ENCODE measurements at places on chromosomes 2 and 18.

GRCh38 chr2:42794271-42795046, 2.1 kb upstream of the HAAO start:
- DNase-seq = no peak

- DNase-seq = no peak
Observed at GRCh38 chr2:241904011-241904718, 34.6 kb downstream of the RTP5 start.

DNA sequence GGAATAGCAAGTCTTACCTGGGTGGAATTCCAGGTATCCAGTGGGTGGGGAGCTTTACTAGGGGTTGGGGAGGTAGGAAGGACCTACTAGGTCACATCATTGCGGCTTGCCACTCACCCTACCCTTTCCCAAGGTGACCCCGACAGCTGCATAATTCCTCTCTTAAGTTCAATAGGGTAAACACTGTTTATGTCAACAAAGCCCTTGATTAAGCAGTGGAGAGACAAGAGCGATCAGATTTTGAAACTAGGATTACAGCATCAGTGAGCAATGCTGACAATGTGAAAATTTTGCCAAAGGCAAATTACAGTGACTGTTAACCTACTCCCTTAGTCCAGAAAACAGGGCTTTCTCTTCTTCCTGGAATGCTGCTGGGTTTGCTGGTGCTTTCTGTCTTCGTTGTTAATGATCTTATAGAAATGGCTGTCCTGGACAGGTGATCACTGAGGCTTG, 14.5 kb downstream of the SLC19A3 start:
- no peak for DNase-seq

- no peak for DNase-seq
Observed at GRCh38 chr2:24969784-24970183, 2.0 kb downstream of the DNAJC27 start.

DNA sequence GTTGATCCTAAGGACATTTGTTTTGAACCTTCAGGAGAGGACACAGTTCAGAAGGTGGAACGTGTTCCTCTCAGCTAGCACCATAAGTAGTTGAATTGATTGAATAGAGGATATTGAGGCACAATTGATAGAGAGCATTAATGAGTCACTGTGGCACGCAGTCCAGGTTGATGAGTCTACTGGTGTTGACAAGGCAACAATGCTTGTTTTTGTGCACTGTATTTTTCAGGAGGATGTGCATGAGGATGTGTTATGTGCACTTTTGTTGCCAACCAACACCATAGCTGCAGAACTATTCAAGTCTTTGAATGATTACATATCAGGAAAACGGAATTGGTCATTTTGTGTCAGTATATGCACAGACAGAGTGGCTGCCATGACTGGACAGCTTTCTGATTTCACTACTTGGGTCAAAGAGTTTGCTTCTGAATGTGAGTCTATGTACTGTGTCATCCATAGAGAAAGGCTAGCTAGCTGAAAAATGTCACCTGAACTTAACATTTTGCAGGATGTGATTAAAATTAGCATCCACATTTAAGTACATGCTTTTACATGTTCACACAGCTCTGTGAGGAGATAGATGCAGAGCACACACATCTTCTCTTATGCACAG, 140.1 kb upstream of the B3GNT2 start:
- peak; percentile 28 for DNase-seq

DNA sequence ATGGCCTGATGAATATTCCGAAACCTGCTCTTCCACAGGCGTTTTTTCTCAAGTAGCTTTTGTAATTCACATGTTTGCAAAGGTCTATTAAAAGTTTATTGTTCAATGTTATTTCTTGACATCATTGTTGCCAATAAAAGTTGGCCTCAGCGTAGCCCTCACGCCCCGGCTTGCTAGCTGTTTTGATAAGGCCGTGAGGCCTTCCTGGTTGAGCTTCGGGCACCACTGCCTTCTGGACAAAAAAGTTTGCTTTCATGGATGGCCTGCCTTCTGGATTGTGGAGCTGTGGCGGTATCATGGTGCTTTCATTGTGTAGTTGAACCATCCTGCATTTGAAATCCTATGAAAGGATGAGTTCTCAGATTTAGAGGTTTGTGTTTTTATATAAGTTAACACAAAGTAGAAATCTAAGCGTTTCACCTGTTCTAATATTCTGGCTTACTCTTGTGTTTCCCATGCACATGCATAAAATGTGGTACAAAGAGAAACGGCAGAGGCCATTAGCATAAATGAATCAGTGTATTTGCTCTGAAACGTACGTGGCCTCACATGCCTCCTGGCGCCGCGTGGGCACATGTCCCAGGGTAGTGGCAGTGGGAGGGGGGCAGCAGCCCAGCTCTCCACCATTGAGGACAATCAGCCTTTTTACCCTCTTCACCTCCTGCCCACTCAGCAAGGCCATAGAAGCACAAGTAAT, 134.5 kb downstream of the NCK2 start:
- no peak for DNase-seq

- no peak for DNase-seq
Observed at GRCh38 chr2:7479603-7480002, 562.4 kb downstream of the RNF144A start.

DNA sequence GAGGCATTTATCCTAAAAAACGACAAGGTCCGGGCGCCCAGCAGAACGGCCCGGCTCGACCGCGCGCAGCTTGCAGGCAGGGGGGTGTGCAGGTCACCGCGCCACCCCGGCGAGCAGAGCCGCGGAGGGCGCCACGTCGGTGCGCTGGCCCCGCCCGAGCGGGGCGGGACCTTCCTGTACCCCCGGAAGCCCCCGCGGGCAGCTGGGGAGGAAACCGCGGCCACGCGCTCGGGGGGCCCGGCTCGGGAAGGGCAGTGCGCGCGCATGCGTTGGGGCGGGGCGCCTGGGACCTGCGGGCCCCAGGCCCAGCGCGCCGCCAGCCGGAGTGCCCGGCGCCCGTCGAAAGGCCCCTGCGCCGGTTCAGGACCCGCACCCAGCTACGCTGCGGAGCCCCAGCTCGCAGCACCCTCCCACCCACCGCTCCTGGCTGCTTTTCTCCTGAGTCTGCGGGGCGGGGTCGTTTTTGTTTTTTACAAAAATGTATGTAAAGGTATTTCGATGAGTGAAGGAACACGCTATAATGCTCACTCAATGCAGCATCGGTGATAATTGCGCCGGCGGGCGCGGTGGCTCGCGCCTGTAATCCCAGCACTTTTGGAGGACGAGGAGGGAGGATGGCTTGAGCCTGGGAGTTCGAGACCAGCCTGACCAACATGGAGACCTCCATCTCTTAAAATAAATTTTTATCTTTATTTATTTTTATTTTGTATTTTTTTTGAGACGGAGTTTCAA, 47.7 kb upstream of the POMC start:
- peak; percentile 92 for DNase-seq

GRCh38 chr2:162839419-162839818, 852 bp upstream of the KCNH7 start:
- no peak for DNase-seq

- DNase-seq = no peak
Observed at GRCh38 chr18:3689986-3690763, 240.2 kb downstream of the TGIF1 start.

GRCh38 chr2:17643031-17643615, 102.6 kb downstream of the VSNL1 start:
- peak; percentile 66 for DNase-seq

DNA sequence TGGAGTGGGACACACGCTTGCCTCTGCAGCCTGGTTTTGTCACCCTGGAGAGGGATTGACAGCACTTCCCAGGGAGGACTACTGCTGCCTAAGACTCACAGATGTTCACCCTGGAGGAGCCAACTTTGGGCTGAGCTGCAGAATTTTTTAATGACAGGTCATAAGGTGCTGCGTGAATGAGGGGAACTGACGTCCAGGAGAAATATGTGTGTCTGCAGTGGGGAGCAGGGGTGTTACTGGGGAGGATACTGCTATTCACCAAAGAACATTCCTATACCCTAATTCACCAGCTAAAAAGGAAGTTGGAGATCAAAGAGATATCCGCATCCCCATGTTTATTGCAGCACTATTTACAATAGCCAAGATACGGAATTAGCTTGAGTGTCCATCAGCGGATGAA, 144.4 kb downstream of the MGAT5 start:
- DNase-seq = no peak

GRCh38 chr2:35339211-35339610, 1016.4 kb upstream of the CRIM1 start:
- DNase-seq = no peak

DNA sequence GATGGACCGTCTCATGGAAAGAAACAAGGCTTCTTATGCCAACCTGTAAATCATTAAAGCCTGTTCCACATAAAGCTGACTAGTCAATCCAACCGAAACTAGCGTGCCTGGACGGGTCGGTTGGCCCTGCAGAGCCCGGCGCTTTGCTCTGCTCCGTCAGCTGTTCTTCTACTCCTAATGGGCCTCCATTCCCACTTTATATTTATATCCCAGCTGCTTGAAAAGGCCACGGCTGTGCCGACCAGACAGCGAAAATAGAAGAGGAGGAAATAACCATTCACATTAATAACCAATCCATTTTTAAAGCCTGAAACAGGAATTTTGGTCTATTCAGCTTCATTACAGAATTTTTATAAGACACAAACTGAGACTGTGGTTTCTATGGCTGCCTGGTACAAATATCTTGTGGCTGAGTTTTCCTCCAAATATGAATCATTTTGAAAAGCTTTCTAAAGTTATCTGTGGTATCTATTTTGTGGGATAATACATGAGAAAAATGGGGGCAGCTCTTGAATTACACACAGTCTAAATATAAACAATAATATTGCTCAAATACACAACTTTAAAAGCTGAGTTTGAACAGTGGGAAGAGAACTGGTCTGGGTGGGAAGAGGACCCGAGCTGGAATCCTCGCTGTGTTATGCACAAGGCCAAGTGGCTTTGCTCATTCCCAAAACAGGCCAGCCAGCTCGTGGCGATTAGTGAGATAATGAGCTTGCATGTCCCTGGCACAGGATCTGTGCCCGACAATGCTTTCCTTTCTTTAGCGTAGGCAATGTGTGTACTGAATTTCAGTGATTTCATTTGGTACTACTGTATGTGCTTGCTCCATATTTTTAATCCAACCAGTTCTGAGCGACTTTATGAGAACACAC, 10.5 kb upstream of the FAM124B start:
- DNase-seq = no peak

DNA sequence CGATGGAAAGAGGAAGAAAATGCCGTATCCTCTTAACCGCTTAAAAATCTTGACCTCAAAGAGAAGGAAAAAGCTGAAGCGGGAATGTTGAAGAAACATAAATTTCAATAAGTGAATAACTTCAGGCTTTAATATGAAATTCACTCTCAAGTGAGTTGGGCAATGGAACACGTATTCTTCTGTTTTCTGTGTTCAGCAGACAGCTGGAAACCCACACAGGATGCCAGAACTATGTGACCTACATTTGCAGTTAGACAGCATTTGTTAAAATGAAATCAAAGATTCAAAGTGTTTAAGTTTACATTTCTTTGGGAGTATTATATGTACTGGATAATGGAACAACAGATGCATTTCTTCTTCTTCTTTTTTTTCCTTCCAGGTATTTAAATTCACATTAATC, 80.5 kb upstream of the SPATS2L start:
- DNase-seq = no peak

GRCh38 chr2:102050854-102051391, 59.2 kb downstream of the IL1R2 start:
- no peak for DNase-seq

- DNase-seq = no peak
Observed at GRCh38 chr2:231241755-231242507, 43.5 kb downstream of the ARMC9 start.

GRCh38 chr2:17756668-17757067, 2.7 kb downstream of the GEN1 start:
- no peak for DNase-seq

GRCh38 chr18:27699137-27699536, 477.8 kb downstream of the CDH2 start:
- DNase-seq = no peak

GRCh38 chr18:77320971-77321559, 71.4 kb downstream of the GALR1 start:
- no peak for DNase-seq

DNA sequence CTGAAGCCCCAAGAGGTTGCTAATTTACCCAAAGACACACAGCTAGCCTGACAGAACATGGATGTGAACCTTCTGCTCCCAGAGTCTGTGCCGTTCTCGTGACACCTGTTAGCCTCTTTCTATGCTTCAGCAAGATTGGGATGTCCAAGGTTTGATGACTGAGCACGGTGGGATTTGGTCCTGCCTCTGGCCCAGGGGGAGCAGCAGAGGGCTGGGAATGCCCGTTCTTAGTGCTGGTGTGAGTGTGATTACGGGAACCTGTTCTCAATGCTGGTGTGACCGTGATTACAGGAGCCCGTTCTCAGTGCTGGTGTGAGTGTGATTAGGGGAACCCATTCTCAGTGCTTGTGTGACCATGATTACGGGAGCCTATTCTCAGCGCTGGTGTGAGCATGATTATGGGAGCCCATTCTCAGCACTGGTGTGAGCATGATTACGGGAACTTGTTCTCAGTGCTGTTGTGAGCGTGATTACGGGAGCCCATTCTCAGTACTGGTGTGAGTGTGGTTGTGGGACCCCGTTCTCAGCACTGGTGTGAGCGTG, 67.3 kb upstream of the SNTG2 start:
- DNase-seq = no peak

DNA sequence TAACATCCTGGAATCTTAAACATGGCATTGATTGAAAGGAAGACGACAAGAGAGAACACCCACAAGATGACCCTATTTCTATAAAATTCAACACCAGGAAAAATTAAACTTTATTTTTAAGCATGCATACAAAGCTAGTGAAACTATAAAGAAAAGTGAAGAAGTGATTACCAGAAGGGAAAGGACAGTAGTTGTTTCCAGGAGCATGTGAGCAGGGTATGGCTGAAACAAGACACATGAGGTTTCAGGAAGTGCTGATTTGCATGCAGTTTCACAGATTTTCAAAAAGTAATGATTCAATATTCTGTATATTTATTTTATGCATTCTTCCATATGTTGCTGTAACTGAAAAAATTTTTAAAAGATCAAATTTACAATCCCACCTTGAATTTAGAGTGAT, 24.6 kb upstream of the DAW1 start:
- no peak for DNase-seq

DNA sequence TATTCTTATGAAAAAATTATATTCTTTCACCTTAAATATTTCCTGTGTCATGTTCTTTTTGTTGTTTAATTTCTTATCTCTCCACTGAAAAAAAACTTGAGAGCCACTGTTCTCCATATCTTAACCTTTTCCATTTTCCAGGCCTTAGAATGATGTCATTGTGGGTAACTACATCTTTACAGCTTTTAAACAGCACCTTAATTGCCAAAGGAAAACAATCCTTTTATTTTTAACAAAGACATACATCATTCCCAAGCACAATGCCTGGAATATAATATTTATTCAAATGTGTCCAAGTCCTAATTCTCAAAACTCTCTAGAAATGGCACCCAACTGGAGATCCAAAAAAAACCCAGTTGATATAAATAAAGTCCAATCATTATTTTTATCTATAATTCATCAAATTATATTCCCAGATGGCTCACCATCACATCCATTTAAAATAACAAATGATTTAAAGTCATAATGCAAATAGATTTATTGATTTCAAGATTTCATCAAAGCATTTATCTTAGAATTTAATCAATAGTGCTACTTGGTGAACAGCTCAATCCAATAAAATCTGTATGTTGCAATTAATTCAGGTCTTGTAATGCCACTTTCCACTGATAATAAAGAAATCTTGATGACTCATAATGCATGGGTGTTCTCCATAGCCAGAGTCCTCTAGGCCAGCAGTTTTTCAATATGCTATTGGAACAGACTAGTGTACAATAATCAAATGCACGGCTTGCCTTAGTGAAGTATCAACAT, 107.1 kb upstream of the MAPRE2 start:
- no peak for DNase-seq

GRCh38 chr18:75213611-75214331, 3.2 kb downstream of the TSHZ1 start:
- peak; percentile 15 for DNase-seq

All from activated CD4-positive, alpha-beta T cell treated with anti-CD3 and anti-CD28 coated beads, Interleukin-10, Interleukin-2, amounts not matched to agents 100 ng/mL and 50 ng/mL, durations not matched to agents 16 hours and 8 hours (primary cell).